ENCODE measurements at places on chromosomes 1 and 21.

DNA sequence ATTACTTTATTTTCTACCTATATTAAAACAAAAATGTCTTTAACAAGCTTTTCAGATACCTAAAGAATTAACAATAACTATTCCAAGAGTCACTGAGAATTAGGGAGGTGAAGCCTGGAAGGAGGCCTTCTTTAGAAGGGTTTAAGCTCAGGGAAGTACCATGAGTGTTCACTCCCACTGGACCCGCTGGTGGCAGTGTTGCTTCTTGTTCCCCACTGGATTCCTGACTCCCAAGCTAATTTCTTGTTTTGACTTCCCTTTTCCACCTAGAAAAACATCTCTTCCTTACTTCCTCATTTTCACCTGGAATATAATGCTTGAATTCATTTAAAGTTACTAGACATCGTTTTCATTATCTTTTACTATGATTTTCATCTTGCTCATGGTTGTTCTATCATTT is 264.2 kb downstream of the HMCN1 start:
- DNase-seq = no peak

- no peak for DNase-seq
Observed at GRCh38 chr1:37691497-37692077, 729 bp upstream of the CDCA8 start.

DNA sequence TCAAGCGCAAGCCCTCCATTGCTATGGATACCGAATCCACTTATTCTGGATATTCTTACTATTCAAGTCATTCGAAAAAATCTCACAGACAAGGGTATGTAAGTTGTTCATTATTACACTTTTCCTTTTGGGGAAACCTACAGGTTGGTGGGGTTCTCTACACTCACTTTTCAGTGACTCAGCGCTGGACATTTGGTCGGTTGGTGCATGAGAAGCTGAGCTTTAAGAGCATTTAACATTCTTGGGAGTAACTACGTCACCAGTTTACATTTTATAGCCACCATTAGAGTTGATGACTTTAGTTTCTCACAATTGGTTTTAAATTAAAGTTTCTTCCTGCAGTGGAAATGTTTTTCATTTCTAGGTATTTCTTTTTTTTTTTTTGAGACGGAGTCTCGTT is 9.6 kb downstream of the VANGL1 start:
- no peak for DNase-seq

- DNase-seq = no peak
Observed at GRCh38 chr1:35173491-35173890, 19.5 kb downstream of the SFPQ start.

- DNase-seq = no peak
Observed at GRCh38 chr1:31568895-31569595, 7.3 kb upstream of the TINAGL1 start.

- DNase-seq = no peak
Observed at GRCh38 chr1:153586347-153586746, 20.7 kb upstream of the S100A2 start.

GRCh38 chr1:186793582-186793927 is 35.2 kb upstream of the PLA2G4A start:
- no peak for DNase-seq

- DNase-seq = no peak
Observed at GRCh38 chr1:246703581-246703980, 20.6 kb upstream of the SCCPDH start.

DNA sequence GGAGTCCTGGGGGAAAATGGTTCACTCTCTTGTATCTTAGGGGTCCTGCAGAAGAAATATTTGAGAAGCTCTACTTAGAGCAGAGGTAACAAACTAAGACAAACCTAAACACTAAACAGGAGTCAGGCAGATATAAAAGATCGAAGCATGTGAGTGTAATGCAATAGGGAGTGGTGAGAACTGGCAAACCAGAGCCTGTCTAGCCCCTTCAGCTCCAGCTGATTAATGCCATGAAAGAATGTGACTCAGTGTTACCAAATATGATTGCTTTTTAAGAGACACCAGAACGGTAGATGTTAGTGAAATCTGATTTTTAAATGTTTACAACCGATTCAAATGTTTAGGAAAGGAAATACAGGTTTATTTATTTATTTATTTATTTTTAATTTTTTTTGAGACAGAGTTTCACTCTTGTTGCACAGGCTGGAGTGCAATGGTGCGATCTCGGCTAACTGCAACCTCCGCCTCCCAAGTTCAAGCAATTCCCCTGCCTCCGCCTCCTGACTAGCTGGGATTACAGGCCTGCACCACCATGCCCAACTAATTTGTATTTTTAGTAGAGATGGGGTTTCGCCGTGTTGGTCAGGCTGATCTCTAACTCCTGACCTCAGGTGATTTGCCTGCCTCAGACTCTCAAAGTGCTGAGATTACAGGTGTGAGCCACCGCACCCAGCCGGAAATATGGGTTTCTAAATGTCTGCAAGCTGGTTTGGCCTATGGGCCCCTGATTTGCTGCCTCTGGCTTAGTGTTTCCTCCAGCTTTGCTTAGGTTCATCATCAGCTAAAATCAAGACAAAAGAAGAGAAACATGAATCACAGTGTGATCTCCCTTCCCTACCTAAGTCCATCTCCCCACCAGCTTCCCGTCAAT is 12.2 kb downstream of the TXNIP start:
- DNase-seq = peak; percentile 51

GRCh38 chr1:105641407-105641806 is 1415.1 kb upstream of the PRMT6 start:
- no peak for DNase-seq

- no peak for DNase-seq
Observed at GRCh38 chr1:65049941-65050713, 83.8 kb upstream of the JAK1 start.

GRCh38 chr1:7838714-7839113 is 14.2 kb downstream of the UTS2 start:
- no peak for DNase-seq

DNA sequence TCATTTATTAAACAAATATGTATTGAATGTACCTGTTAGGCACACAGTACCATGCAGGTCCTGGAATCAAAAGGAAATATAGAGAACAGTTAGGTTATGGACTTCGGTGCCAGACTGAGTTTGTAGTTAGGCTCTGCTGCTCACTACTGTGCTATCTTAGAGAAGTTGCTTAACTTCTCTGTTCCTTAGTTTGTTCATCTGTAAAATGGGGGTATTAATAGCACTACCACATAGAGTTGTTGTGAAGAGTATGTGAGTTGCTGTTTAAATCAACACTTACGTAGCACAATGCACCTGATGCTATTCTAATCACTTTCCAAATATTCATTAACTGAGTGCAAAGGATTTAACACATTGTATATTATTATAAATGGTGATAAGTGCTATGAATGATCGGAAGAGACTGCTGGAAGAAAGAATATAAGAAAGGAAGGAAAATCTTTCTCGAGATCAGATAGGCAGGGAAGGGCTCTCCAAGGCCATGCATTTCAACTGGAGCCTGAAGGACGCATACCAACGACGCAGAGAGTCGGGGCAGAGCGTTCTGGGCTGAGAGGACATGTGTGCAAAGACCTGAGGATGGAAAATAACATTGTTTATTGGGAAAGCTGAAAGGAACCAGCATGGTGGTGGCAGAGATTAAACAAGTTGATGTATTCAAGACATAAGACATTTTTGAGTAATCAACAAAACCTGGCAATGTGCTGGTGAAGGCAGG is 3.5 kb upstream of the AKNAD1 start:
- DNase-seq = no peak

DNA sequence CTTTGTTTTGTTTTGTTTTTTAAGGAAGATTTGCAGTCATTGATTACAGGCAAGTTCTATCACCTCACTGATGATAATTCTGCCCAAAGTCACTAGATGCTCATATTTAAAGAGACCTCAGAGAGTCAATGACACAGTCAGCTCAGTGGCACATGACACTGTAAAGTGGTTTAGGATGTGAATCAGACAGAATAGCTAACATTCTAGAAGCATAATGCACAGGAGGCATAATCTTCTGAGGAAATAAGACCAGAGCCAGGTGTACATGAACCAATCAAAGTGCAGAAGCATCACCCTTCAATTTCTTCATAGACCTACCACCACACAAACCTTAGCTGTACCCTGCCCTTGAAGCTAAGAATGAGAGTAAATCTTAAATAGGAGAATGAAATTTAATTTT is 268.5 kb downstream of the BRINP2 start:
- DNase-seq = no peak

DNA sequence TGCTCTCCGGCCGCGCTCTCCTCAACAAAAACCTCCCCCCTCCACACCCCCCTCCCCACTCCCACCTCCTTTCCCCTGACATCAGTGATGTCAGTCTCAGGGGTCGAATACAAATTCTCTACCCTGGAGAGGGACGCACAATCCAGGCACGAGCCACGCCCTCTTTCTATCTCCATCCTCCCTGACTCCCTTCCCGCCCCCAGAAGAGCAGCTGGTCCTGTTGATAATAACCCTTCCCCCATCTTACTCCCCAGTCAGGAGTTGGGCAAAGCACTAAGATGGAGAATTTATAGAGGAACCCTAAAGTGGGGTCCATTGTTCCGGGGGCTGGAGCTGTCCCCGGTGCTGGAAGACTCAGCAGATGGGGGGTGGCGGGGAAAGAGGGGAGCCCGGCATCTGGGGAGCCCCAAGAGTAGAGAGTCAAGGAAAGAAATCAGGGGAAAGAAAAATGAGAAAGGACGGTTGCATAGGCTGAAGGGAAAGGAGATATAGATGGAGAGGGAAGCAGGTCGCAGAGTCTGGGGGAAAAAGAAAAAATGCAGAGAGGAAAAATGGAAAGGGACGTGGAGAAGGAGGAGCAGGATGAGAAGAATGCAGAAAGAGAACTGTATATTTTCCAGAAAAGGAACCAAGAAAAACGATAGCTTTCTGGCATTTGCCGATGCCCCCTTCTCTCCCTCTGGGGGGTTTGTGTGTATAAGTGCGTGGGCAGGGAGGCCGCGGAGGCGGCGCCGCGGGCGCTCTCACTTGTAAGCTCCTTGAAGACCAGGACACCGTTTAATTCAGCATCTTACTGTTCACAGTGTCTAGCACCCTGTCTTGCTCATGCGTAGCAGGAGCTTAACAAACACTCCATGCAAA is at the start of gene CELF3:
Gene CELF3, minus strand, starts transcription at position 33 of the 861 bp plus-strand sequence. CDS start 783 bp downstream, outside the sequence.
- no peak for DNase-seq

All from activated effector memory CD4-positive, alpha-beta T cell treated with Interleukin-2 at 50 U/mL for 16 hours (primary cell).